NCI-H1417 (cell line): ENCODE measurements at places on chromosomes 5 and 9.

DNA sequence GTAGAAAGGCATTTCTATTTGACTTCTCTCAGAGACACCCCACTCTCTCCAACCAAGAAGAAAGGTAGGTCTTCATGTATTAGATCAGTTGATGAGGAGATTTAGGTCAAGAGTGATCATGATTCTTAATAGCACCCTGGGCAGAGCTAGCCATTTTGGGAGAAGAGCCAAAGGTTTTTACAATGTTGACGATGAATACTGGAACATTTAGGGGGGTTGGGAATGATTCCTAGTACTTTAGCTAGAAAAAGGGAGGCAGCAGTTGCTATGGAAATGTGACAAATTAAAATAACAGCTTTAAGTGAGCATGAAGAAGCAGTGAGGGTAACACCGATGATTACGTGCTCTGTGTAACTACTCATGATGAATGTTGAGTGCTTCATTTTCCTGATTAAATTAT is 9.5 kb upstream of the RPS23 start:
- no peak for DNase-seq

DNA sequence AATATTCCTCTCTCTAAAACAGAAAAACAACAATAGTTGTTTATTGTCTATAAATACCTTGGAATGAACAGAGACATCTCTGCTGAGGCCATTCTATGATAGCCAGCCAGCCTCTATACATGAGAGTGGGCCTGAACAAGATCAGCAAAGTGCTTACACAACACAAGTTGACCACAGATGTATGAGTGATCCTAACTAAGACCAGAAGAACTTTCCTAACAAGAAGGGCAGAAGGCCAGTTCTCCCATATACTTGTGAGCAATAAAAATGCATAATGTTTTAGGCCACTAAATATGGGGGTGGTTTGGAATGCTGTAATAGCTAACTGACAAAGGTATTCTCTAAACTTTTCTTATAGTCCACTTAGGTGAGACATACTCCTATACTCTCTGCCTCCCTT is 345.7 kb downstream of the SPATA31D1 start:
- DNase-seq = no peak

GRCh38 chr5:14440582-14441431 is 140.8 kb upstream of the OTULINL start:
- DNase-seq = no peak

DNA sequence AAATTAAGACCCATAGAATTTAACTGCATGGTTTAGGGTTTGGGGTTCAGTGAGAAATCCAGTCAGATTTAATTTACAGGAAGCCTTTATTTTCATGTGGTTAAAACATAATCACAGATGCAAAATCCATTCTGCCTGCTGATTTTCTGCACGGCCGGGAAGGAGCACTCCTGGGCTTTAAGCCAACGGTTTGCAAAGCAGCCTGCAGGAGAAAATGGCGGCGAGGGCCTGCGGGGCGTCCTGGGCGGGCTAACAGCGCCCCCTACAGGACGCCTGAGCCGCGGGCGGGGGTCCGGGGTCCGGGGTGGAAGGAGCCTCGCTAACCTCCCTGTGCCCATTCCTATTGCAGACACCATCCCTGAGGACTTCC is 47.6 kb downstream of the THBS4 start:
- peak; percentile 83 for DNase-seq

GRCh38 chr5:16489322-16489791 is 23.8 kb upstream of the ZNF622 start:
- DNase-seq = peak; percentile 78

- no peak for DNase-seq
Measured at GRCh38 chr5:124932791-124933600, 186.6 kb upstream of the ZNF608 start.

DNA sequence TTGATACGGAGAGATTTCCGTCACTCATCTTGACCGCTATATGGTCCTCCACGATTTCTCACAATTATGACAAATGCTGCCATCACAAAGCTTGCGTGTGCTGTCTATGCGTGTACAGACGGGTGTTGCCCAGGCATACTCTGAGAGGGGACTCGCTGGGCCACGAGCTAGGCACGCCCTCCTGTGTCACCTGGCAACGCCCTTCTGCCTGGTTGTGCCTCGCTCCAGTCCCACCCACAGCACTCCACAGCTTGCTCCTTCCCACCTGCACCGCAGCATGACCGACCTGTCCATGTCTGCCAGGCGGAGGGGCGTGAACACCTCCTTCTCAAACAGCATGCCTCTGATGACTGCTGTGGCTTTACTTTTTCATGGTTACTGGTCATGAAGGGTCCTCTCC is 55.6 kb downstream of the CAMSAP1 start:
- DNase-seq = peak; percentile 65

DNA sequence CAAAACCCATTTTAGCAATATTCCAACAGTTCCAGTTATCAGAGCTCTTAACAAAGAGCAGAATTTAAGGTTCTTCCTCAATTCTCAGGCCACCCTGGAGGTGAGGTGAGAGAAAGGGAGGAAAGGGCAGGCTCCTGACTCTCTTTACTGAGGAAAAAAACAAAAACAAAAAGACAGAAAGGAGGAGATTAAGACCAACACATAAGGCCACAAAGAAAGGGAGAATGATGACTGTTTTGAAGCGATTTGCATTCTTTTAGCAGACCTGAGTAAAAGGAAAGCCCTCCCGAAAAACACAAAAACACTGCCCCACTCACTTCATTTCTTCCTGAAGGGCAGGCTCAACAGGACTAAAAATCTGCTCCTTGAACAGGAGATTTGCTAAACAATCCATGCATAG is 300.5 kb downstream of the ARL15 start:
- DNase-seq = no peak

GRCh38 chr5:23352446-23352845 is 155.0 kb upstream of the PRDM9 start:
- DNase-seq = peak; percentile 37

GRCh38 chr5:177332896-177333260 is 18.6 kb downstream of the LMAN2 start:
- DNase-seq = no peak

GRCh38 chr5:97297063-97297703 is 114.1 kb upstream of the RIOK2 start:
- DNase-seq = peak; percentile 31

DNA sequence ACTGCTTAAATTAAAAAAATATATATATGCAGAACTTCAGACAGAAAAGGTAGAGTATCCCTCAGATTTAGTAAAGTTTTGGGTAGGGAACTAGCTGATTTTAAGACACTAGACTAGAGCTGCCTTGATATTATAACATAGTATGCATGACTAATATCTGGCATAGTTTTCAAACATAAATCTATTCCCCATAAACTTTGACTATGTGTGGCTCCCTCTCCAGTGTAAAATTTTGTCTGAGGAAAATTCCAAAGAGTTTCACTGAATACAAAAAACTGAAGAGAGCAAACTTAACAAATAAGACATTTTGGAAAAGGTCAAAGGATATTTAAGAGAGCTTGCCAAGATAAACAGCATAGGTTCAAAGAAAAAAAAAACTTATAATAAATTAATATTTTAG is 66.2 kb upstream of the ZNF462 start:
- no peak for DNase-seq

GRCh38 chr5:123763201-123763600 is 251.2 kb downstream of the CSNK1G3 start:
- no peak for DNase-seq

DNA sequence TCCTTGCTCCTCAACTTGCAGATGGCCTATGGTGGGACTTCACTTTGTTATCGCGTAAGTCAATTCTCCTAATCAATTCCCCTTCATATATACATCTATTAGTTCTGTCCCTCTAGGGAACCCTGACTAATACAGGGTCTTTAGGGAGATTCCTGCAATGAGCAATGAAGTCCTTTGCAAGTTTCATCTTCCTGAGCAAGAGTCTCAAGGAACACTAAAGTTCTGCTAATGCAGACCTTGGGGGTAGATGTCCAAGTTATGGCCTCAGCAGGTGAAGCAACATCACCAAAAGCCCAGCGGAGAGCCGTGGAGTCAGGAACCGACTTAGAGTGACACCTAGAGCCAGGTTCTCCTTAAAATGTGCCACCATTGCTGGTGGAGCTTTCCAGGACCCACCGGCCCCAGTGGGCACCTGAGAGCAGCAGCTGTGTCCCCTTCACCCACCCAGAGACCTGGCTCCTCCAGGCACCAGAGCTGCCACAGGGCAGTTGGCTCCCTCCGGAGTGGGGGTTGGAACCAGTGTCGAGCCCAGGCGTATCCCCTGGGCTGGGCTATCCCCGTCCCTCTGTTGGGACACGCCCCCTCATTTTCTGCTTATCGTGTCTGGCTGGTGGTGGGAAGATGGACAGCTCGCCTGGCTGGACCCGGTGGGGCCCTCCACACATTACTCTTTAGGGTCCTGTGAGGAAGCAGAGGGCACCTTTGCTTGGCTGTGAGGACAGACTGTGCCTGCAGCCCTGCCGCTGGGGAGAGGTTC is 10.9 kb upstream of the FCN1 start:
- no peak for DNase-seq

DNA sequence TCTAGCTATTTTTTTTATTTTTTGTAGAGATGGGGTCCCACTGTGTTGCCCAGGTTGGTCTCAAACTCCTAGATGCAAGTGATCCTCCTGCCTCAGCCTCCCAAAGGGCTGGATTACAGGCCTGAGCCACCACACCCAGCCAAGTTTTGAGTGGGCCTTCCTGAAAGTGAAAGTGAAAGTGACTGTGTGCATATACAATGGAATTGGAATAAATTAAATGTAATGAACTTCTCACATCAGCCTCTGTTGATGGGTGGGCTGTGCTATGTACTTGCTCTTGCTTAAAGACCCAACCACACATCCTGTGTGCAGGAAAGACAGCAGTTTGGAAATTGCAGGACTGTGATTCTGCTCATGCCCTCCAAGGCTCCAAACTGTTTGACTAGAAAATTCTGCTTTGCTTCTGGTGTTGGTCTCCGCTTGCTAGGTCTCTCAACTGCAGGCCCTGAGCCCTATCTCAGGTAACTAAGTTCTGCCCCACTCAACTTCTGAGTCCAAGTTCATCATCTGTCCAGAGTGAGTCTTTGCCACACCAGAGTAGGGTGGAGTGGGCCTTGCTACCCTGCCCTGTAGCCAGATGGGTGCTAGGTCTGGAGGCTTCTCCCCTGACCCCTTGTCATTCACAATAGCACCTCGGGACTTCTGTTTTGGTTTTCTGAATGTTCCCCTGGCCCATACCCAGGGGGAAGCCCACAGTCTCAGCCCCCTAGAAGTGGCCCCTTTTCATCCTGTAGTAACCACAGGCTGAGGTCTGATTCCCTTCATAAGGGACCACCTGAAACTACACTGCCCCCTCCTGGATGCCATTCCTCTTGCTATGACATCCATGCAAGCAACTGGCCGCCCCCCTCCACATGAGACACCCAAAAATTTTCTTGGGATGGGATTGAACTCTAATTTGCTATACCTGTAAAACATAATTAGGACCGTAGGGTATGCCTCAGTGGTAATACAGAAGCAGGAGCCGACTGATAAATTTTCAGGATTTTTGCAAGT is 36.5 kb upstream of the RAD23B start:
- DNase-seq = no peak

GRCh38 chr5:73007051-73007450 is 51.2 kb downstream of the FCHO2 start:
- DNase-seq = no peak

DNA sequence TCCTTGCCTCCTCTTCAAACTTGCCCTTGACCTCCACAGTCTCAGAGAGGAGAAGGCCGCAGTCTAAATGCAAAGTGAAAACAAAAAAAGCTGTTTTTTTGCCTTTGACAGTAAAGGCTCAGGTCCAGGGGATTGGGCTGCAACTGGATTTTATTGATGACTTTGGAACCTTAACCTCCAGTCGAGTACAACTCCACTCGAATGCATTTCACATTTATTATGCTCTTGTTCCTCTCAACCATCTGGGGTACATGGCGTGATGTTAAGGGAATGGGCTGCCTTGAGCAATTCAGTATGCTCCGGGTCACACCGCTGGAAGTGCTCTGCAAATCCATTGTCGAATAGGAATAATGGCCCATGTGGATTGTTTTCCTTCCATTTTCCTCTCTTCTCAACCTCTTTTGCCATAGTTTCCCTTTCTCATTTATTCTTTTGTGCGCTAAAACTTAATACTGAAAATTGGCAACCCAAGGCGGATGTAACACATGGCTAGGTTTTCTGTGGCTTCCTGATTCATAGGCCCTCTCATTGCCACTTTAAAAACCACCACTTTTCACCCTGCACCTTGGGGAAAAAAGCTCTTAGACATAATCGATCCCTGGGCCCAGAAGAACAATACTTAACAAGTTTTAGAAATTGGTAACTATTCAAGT is 34.3 kb downstream of the ITK start:
- DNase-seq = no peak

DNA sequence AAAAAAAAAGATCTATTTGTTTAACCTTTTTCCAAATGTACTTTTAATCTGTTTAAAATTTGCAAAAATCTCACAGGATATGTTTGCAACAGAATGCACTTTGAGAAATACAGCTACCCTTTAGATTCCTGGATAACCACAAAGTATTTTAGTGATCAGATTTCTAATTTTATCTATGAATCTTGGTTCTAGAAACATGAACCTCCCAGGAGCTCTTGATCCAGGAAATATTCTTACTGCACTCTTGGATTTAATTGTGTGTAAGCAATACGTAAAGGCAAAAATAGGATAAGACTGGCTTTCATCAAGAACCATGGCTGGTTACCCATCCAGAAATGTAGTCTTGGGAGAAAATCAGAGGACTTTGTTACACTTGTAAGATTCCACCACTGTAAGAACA is 1581.8 kb upstream of the WWC1 start:
- DNase-seq = no peak

DNA sequence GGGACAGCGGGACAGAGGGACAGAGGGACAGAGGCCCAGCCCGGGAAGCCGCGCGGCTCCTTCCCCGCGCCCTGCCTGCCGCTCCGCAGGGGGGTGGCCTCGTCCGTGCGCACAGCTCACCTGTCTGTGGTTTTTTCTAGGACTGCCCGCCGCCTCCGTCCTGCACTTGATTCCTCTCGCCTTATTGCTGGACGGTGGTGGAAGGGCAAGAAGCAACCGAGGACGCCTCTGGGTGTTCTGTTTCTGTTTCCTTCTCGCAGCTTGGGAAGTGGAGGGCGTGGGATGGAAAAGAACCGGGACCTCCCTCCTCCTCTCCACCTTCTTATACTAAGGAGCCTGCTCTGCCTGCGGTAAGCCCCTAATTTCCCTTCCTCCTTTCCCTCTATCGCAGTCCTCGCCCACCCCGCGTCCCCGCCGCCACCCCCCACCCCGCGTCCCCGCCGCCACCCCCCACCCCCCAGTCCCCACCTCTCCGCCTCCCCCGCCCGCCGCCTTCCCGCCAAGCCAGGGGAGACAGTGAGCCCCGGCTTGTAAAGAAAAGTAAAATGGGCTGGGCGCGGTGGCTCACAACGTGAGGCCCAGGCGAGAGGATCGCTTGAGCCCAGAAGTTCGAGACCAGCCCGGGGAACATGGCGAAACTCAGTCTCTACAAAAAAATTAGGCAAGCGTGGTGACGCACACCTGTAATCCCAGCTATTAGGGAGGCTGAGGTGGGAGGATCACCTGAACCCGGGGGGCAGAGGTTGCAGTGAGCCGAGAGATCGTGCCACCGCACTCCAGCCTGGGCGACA is 9.6 kb upstream of the FLT4 start:
- DNase-seq = no peak

DNA sequence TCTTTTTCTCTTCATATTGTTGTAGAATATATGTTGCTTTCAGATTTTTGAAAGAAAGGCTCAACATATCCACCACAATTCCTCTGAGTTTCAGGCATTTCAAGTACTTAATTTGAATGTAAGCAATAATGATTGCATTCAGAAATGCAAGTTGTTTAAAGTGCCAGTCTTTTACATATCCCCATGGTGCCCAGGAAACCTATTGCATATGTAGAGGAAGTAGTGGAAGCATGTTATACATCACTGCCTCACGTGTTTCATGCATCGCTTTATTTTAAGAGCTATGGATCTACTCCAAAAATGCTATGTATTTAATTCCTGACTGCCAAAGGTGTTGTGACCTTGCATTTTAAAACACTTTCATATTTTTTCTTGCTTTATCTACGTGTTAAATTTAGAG is 28.1 kb downstream of the CPEB4 start:
- no peak for DNase-seq
